Right lobe of liver (tissue), 6 donors: ENCODE measurements at places on chromosomes 7 and 10. TPM values are rescaled to one million over a fixed set of nuclear protein-coding genes. Genes with fewer than 3 reads are reported as not detected.

- no peak overlapping the region for H3K27ac ChIP-seq
- DNase-seq, result no peak
- no peaks in the 10 kb centered on the region for H3K4me1 ChIP-seq
- no peaks in the 10 kb centered on the region for H3K36me3 ChIP-seq
- no peaks in the 10 kb centered on the region for H3K27me3 ChIP-seq
These were observed 125.7 kb upstream of the SDK1 start for GRCh38 chr7:3175285-3175902.

DNA sequence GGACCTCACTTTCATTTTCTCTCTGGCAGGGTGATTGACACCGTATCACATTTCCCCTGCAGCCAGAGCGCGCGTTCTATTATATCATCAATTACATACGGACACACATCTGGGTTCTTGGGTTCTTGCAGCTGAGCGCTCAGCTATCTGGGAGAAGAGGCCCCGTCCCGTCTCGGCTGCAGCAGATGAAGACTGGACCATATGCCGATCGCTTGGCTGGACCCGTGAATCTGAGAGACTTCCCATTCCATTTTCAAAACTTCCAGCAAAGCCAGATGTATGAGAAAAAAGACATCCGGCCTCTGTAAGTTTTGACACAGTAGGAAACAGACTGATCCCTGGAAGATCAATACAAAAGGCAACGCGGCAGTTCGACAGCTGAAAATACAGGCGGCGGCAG is 99.8 kb downstream of the JCAD start:
- no peaks in the 10 kb centered on the region for H3K4me1 ChIP-seq
- no peak for DNase-seq
- H3K36me3 ChIP-seq, result no peaks in the 10 kb centered on the region
- H3K27me3 ChIP-seq, result no peaks in the 10 kb centered on the region
- H3K4me3 ChIP-seq, result peak overlapping the region; percentile 36

- no peak for DNase-seq
- no peaks in the 10 kb centered on the region for H3K4me1 ChIP-seq
- H3K4me3 ChIP-seq, result no peak overlapping the region
- no peaks in the 10 kb centered on the region for H3K27me3 ChIP-seq
- H3K27ac ChIP-seq, result no peak overlapping the region
These were observed 84.8 kb upstream of the AOAH start for GRCh38 chr7:36809086-36809485.

DNA sequence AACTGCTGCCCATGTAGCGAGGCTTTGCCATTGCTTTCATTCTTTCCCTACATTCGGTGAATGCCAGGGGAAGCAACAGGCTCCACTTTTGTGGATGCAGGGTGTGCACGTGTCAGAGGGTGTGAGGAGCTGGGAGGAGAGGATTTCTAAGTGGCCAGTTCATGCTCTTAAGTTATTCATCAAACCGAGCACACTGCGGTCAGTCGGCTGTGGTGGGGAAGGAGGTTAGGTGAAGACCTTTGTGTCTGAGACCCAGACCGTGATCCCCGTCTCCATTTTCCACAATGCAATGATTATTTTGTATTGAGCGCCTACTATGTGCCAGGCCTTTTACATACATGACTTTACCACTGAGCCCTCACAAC is 438.6 kb upstream of the GALNT17 start:
- no peaks in the 10 kb centered on the region for H3K4me1 ChIP-seq
- no peaks in the 10 kb centered on the region for H3K36me3 ChIP-seq
- DNase-seq, result peak; percentile 72
- H3K27ac ChIP-seq, result peak overlapping the region; percentile 19
- peak overlapping the region; percentile 79 for H3K4me3 ChIP-seq
- H3K27me3 ChIP-seq, result no peaks in the 10 kb centered on the region

GRCh38 chr7:49873420-49873819 is 100.0 kb downstream of the VWC2 start:
- no peaks in the 10 kb centered on the region for H3K36me3 ChIP-seq
- no peak overlapping the region for H3K27ac ChIP-seq
- no peaks in the 10 kb centered on the region for H3K27me3 ChIP-seq
- no peaks in the 10 kb centered on the region for H3K4me1 ChIP-seq

DNA sequence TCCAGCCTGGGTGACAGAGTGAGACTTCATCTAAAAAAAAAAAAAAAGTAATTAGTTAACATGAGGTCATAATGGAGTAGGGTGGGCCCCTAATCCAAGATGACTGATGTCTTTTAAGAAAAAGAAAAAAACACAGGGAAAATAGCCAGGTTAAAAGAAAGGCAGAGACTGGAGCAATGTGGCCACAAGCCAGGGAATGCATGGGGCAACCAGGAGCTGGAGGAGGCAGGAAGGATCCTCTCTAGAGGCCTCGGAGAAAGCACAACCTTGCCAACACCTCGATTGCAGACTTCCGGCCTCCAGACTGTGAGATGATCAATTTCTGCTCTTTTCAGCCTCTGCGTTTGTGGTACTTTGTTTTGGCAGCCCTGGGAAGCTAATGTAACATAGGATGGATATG is 121.5 kb downstream of the ITIH5 start:
- no peak overlapping the region for H3K4me3 ChIP-seq
- H3K27ac ChIP-seq, result no peak overlapping the region
- peaks cover 4% of the 10 kb centered on the region for H3K4me1 ChIP-seq
- no peak for DNase-seq
- no peaks in the 10 kb centered on the region for H3K36me3 ChIP-seq

GRCh38 chr7:13152755-13153154 is 465.3 kb downstream of the ARL4A start:
- no peak overlapping the region for H3K27ac ChIP-seq
- H3K4me3 ChIP-seq, result no peak overlapping the region
- no peaks in the 10 kb centered on the region for H3K36me3 ChIP-seq
- DNase-seq, result no peak
- no peaks in the 10 kb centered on the region for H3K4me1 ChIP-seq
- no peaks in the 10 kb centered on the region for H3K27me3 ChIP-seq

DNA sequence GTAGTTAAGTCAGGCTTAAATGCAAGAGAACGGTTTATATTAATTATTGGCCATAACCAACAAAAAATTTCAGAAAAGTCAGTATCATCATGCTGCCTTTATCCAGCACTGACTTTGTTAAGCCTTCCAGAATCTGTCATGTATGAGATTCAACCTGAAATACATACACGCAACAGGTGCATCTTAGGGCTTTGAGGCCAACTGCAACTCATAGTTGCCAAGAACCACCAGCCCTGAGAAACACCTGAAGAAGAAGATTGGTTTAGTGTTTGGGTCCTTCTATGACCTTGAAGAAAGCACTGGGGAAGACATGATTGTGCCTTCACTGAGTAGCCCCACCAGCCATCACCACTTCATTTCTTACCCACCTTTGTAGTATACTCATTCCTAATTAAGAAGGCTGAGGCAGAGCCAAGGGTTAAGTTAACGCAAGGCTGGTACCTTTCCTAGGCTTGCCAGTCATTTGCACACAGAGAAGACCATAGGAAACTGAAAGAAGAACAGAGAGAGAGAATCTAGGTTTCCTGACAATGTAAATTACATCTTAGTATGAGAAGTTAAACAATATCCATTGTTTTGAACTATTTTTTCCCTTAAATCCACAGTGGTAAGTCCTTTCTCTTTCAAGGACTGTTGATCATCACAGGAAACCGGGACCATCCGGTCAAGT is 200.1 kb upstream of the PRKCQ start:
- no peaks in the 10 kb centered on the region for H3K36me3 ChIP-seq
- no peaks in the 10 kb centered on the region for H3K27me3 ChIP-seq
- no peak for DNase-seq
- no peaks in the 10 kb centered on the region for H3K4me1 ChIP-seq
- H3K4me3 ChIP-seq, result no peak overlapping the region

PNLIPRP3 gene
- total RNA-seq, result not detected

- H3K4me3 ChIP-seq, result no peak overlapping the region
- no peaks in the 10 kb centered on the region for H3K36me3 ChIP-seq
- H3K27me3 ChIP-seq, result no peaks in the 10 kb centered on the region
- peak; percentile 35 for DNase-seq
- H3K27ac ChIP-seq, result no peak overlapping the region
These were observed 44.3 kb upstream of the INPP5A start for GRCh38 chr10:132493246-132493755.

- H3K4me3 ChIP-seq, result no peak overlapping the region
- no peaks in the 10 kb centered on the region for H3K36me3 ChIP-seq
- H3K27me3 ChIP-seq, result no peaks in the 10 kb centered on the region
- DNase-seq, result no peak
- peaks cover 4% of the 10 kb centered on the region for H3K4me1 ChIP-seq
These were observed 152.4 kb downstream of the LRRC4 start for GRCh38 chr7:127878791-127879190.

- H3K27me3 ChIP-seq, result no peaks in the 10 kb centered on the region
- H3K4me3 ChIP-seq, result no peak overlapping the region
- no peaks in the 10 kb centered on the region for H3K36me3 ChIP-seq
- DNase-seq, result no peak
These were observed 241.4 kb upstream of the ZNF32 start for GRCh38 chr10:43890124-43890523.

DNA sequence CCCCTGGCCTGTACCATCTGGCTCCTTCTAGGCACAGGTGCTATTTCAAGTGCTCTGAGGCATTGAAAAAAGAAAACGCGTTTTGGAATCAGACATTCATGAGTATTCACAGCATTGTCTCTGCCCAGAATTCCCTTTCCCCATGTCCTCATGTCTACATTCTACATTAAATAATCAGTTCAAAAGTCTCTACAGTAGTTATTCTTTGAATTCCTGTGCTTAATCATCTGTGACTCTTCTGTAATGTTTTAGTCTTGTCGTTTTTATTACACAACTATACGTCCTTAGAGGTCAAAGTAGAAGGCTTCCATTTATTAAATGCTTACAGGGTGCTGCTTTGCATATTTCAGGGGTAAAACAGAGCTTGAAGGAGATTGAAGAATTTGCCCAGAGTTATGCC is 95.7 kb downstream of the BICC1 start:
- H3K27ac ChIP-seq, result no peak overlapping the region
- H3K4me1 ChIP-seq, result no peaks in the 10 kb centered on the region
- no peak overlapping the region for H3K4me3 ChIP-seq
- H3K27me3 ChIP-seq, result no peaks in the 10 kb centered on the region

- H3K4me3 ChIP-seq, result no peak overlapping the region
- no peaks in the 10 kb centered on the region for H3K4me1 ChIP-seq
- H3K36me3 ChIP-seq, result no peaks in the 10 kb centered on the region
- DNase-seq, result no peak
These were observed 289.0 kb downstream of the TWIST1 start for GRCh38 chr7:18828260-18828993.
